ENCODE measurements at places on chromosomes 16 and 17.

- no peak for DNase-seq
Observed at GRCh38 chr16:75222271-75222783, 3.5 kb downstream of the CTRB1 start.

GRCh38 chr16:83403761-83404160 lies 404.0 kb upstream of the HSBP1 start:
- no peak for DNase-seq

DNA sequence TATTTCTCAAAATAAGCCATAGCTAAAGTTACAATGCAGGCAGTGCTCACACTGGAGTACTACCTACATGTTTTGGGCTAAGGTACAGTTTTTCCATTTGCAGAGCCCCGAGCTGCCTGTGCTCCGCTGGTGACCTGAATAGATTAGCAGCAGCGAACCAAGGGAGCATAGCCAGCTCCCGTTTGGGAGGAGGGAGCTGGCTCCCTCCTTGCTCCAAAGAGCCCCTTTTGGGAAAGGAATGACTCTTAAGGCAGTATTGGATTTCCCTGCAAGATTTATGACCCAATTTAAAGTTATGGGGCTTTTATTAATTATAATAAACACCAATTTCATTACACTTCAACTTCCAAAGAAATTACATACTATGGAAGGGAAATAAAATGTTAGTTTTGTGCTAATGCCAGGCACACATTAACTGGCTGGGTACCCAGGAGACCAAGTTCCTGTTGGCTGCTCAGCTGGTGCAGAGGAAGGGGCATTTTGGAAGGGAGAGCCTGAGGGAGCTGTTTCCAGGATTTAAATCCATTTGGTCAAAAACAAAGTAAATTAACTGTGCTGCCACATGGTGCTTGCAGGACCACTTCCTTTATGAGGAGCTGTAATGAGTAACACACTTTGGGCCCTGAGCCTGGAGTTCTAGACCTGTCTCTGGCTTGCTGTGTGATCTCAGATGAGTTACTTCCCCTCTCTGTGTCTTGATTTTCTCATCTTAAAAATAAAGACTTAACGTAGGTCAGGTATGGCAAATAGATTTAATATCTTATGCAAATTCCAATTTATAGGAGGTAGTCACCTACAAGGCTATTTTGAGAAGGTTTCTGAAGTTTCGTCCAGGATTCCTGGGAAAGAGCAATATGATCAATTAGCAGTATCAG lies 362.1 kb upstream of the CCL2 start:
- DNase-seq = no peak

GRCh38 chr17:62597920-62598319 lies 29.6 kb upstream of the MRC2 start:
- DNase-seq = no peak

DNA sequence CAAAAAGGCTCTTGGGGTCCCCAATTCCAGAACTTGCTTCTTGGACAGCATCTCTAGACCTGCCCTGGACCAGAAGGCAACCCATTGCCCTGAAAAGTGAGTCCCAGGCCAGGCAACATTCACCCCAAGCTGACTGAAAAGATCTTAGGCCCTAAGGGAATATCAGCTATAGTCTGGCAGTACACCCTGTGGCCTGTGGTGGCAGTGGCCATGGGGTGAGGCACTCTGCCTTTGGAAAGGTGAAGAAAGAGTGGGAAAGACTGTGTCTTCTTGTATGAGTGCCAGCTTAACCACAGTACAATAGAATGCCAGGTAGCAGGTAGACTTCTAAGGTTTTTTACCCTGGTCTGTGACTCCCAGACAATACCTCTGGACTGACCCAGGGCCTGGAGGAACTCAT lies 564.5 kb downstream of the CDH8 start:
- DNase-seq = no peak

GRCh38 chr16:14462811-14463210 lies 167.2 kb downstream of the PARN start:
- no peak for DNase-seq

GRCh38 chr16:68298907-68299561 lies 11.7 kb downstream of the SLC7A6OS start:
- no peak for DNase-seq

GRCh38 chr17:33017366-33017765 lies 25.7 kb downstream of the SPACA3 start:
- DNase-seq = no peak

- no peak for DNase-seq
Observed at GRCh38 chr17:5785338-5785737, 201.0 kb upstream of the NLRP1 start.

DNA sequence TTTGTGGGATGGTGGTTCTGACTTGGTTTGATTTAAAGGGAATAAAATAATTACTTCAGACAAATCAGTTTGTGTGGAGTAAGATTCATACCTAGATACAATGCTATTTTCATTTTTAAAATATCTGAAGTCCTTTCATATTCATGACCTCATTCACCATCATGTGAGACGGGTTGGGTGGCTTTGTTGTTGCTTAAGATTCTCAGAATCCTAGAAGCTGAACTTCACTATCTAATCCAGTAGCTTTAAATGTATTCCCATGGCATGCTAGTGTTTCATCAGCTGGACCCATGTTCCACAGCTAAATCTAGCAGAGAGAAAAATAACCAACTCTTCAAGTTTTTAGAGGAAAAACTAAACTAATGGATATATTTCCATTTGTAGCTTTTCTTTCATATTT lies 2.7 kb upstream of the AMFR start:
- no peak for DNase-seq

GRCh38 chr16:72246423-72246822 lies 74.5 kb upstream of the PMFBP1 start:
- DNase-seq = no peak

DNA sequence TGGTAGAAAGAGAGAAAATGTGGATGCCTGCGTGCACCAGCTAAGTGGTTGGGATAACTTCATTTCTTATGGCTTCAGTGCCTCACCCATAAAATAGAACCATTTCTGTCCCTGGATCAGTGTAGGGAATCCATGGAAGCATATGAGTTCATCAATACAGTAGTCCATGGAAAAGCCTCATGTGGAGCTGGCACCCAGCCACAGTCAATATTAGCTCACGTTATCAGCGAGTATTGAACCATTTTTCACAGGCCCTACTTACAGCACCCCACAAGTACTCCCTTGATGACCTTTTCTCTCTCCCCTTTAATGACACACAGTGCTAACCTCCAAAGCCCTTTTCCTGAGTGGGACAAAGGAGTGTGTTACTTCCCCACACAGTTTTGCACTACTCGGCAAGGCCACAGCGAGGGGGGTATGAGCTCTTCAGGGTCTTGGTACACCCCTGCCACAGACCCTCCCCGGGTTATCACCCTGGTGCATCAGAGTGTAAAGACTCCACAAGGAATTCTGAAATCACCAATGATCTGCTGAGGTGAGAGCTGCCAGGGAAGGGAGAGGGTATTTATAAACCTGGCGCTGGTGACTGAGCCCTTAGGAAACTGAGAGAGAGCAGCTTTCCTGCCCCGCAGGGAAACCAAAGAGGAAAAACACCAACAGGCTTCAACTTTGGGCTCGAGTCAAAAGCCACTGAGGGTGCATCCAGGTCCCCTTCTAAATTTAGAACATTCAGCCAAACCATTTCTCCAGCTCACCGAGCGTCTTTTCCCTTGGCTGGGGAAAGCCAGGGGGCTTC lies 36.9 kb downstream of the DYNLRB2 start:
- no peak for DNase-seq

GRCh38 chr17:80529904-80530292 lies 14.7 kb upstream of the RPTOR start:
- no peak for DNase-seq

- peak; percentile 6 for DNase-seq
Observed at GRCh38 chr16:71354156-71354555, 4.4 kb upstream of the CALB2 start.

- DNase-seq = peak; percentile 82
Observed at GRCh38 chr16:3149630-3150345, 15.0 kb downstream of the ZNF213 start.

- no peak for DNase-seq
Observed at GRCh38 chr17:2849327-2849670, 53.1 kb downstream of the RAP1GAP2 start.

GRCh38 chr17:17511881-17512858 lies 16.0 kb upstream of the RASD1 start:
- DNase-seq = no peak
